ENCODE measurements at places on chromosomes 1 and 21.

- no peak for DNase-seq
Observed at GRCh38 chr21:33703750-33704606, 61.7 kb downstream of the ITSN1 start.

DNA sequence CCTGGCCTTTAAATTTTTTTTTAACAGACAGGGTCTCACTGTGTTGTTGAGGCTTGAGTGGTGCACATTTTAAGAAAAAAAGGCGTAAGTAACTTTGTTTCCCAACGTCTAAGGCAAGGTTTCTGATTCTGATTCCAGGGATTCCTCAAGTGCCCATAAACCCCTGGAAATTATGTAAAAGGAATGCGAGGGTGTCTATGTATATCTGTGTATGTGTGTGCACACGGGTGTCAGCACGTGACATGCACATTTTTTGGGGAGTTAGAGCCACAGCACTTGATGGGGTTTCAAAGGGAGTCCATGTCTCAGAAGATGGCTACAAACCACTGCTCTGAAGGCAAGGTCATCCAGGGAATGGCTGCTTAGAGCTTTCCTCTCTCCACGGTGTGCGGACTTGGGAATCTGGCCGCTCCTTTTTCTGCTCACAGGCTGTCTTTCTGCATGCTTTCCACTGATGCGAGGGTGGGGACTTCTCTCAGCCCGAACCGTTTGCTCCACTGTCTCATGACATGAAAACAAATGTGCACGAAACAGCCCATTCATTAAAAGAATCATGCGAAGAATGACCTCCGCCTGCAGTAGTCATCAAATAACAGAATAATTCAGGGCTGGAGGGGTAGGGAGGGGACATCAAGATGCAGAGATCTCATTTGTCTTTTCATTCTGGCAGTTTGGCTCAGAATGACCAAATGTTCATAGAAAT is 18.7 kb upstream of the RERE start:
- DNase-seq, result no peak

GRCh38 chr1:178101266-178101630 is 7.3 kb downstream of the RASAL2 start:
- DNase-seq, result no peak

- DNase-seq, result peak; percentile 61
Observed at GRCh38 chr1:21508580-21509350, 458 bp upstream of the ALPL start.

DNA sequence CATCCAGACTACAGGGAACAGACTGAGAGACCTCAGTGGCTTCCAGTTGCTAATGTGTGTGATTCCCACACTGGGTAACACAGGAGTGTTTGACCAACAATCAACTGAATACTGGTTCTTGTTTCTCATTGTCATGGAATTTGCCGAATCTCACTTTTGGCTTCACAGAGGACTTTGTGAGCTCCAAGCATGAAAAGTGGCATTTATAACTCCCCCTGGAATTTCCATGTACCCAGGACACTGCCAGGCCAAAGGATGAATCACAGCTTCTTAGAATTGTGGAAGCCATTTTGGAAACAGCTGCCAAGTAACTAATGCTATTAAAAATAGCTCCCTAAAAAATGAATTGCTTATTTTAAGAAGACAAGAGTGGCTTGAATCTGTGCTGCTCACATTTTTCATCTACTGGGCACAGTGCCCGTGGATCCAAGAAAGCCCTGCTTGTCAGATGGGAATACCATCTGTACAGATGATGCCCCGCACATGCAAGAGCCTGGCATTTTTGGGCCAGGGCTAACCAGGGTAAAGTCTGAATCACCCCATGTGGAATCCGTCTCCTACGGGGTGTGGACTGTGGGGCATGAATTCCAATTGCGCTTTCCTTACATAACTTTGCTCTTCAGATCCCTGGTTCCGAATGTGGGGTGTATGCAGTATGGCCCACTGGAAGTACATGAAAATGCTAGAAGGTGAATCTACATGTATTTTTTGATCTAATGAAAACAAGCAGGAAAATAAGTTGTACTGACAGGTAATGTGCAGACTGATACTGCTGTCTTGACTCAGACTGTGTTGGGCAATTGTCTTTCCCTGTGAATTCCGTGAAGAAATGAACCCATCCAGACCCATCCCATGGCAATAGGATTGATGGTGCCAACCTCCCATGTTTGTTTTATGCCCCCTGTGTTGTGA is 487.3 kb downstream of the SIPA1L2 start:
- DNase-seq, result no peak

GRCh38 chr21:41217671-41218385 is 49.9 kb downstream of the BACE2 start:
- no peak for DNase-seq

- no peak for DNase-seq
Observed at GRCh38 chr1:220527908-220528678, at the start of gene MARK1. MARK1 (plus strand) TSS chr1:220528136; CDS start chr1:220528823, 687 bp downstream.

DNA sequence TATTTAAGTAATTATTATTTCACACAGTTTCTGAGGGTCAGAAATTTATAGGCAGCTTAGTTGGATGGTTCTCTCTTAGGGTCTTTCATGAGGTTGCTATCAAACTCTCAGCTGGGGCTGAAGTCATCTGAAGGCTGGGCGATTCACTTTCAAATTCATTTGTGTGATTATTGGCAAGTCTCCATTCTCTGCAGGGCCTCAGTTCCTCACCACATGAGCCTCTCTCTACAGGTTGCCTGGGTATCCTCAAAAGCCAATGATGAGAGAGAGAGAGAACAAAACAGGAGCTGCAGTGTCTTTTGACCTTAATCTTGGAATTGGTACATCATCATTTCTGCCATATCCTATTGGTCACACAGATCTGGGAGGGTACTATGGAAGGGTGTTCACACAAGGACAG is 29.6 kb upstream of the COG2 start:
- DNase-seq, result no peak

- no peak for DNase-seq
Observed at GRCh38 chr21:26438976-26439375, 134.1 kb downstream of the CYYR1 start.

GRCh38 chr1:219330669-219331068 is 157.0 kb downstream of the LYPLAL1 start:
- no peak for DNase-seq

GRCh38 chr1:90989990-90990389 is 31.8 kb downstream of the ZNF644 start:
- no peak for DNase-seq

GRCh38 chr1:44135886-44136285 is 5.5 kb downstream of the KLF18 start:
- DNase-seq, result no peak

- no peak for DNase-seq
Observed at GRCh38 chr1:115041654-115042053, 12.0 kb downstream of the TSHB start.

DNA sequence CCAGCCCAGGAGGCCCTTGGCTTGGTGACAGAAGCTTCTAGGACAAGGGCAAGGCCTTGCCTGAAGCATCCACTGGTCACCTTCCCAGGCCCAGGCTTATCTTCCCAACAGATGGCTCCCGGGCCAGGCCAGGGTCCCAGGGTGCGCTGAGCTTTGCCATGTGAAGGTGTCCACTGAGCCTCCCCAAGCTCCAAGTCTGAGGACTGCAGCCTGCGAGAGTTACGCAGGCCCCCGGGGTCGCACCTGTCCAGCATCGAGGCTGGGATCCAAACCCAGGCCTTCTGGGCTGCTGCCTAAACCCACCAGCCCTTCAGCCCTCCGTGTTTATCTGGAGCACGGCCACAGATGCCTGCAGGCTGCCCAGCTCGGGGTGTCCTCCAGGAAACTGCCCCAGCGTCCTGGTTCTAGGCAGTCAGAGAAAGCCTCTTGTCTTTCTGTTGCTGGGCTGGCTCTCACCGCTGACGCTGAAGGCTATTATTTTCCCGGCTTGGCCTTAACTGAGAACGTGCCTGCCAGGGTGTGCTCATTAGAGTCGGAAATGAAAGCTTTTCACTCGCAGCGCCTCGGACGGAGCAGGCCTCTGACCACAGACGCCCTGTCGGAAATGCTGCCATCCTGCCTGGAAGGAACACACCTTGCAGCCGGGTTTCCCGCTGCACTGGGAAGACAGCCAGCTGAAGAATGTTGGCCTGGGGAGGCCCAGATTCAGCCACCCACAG is 71.4 kb downstream of the MEGF6 start:
- DNase-seq, result no peak

- no peak for DNase-seq
Observed at GRCh38 chr1:33886496-33886895, 22.6 kb downstream of the HMGB4 start.

GRCh38 chr21:35226968-35227744 is 178.1 kb upstream of the RUNX1 start:
- DNase-seq, result no peak
